HCT116 (cell line): ENCODE measurements at places on chromosomes 4 and X. TPM values are rescaled to one million over a fixed set of nuclear protein-coding genes. Genes with fewer than 3 reads are reported as not detected.
A peak's percentile ranks its signal among the peaks of the same experiment; 100 is the strongest.

GRCh38 chrX:23904096-23904495, 3.6 kb downstream of the APOO start:
- H3K4me3 ChIP-seq, result no peak overlapping the region
- H3K27ac ChIP-seq, result no peak overlapping the region
- H3K4me1 ChIP-seq, result peaks cover 30% of the 10 kb centered on the region
- DNase-seq, result no peak
- H3K27me3 ChIP-seq, result no peaks in the 10 kb centered on the region

DNA sequence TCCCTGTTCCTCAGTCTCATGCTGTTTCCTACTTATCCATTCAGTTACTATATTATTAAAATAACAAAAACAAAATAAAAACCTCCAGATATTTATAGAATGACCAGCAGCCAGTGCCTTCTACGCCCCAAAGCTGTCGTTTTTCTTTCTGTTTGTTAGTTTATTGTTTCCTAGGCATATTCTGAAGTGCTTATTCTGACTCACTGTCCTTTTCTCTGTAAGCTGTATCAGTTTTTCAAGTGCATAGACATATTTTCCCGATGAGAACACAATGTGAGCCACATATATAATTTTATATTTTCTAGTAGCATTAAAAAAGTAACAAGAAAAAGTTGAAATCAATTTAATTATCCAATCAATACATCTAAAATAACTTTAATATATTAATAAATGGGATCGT, 2158.6 kb upstream of the TENM3 start:
- no peak for DNase-seq
- no peak overlapping the region for H3K27ac ChIP-seq
- no peaks in the 10 kb centered on the region for H3K27me3 ChIP-seq
- H3K4me3 ChIP-seq, result no peak overlapping the region
- no peaks in the 10 kb centered on the region for H3K36me3 ChIP-seq
- H3K4me1 ChIP-seq, result no peaks in the 10 kb centered on the region

GRCh38 chr4:23001478-23001877, 308.7 kb downstream of the GBA3 start:
- no peak overlapping the region for H3K4me3 ChIP-seq
- H3K27me3 ChIP-seq, result no peaks in the 10 kb centered on the region
- no peak overlapping the region for H3K27ac ChIP-seq

GRCh38 chr4:144818136-144818535, 172.2 kb downstream of the HHIP start:
- H3K4me1 ChIP-seq, result no peaks in the 10 kb centered on the region
- H3K27me3 ChIP-seq, result no peaks in the 10 kb centered on the region
- H3K36me3 ChIP-seq, result no peaks in the 10 kb centered on the region
- no peak overlapping the region for H3K4me3 ChIP-seq
- no peak for DNase-seq
- H3K27ac ChIP-seq, result no peak overlapping the region

DNA sequence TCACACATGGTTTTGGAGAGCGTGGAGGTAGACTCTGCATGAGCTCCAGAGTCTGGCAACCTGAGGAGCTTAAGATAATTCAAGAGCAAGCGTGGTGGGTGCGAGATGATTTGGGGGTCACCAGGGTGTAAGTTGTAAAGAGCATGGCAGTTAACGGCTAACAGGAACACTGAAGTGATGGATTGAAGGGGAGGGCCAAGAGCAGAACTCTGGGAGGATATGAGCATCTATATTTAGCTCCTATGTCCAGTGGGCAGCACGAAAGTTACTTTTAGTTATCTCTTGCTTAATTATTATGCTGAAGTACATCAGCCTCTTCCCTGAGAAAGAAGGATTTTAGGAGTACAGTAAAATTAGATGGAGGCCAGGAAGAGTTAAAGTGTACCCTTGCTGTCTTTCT, 231.9 kb upstream of the HAND2 start:
- no peaks in the 10 kb centered on the region for H3K4me1 ChIP-seq
- no peak for DNase-seq
- no peak overlapping the region for H3K27ac ChIP-seq
- no peaks in the 10 kb centered on the region for H3K36me3 ChIP-seq
- no peak overlapping the region for H3K4me3 ChIP-seq

DNA sequence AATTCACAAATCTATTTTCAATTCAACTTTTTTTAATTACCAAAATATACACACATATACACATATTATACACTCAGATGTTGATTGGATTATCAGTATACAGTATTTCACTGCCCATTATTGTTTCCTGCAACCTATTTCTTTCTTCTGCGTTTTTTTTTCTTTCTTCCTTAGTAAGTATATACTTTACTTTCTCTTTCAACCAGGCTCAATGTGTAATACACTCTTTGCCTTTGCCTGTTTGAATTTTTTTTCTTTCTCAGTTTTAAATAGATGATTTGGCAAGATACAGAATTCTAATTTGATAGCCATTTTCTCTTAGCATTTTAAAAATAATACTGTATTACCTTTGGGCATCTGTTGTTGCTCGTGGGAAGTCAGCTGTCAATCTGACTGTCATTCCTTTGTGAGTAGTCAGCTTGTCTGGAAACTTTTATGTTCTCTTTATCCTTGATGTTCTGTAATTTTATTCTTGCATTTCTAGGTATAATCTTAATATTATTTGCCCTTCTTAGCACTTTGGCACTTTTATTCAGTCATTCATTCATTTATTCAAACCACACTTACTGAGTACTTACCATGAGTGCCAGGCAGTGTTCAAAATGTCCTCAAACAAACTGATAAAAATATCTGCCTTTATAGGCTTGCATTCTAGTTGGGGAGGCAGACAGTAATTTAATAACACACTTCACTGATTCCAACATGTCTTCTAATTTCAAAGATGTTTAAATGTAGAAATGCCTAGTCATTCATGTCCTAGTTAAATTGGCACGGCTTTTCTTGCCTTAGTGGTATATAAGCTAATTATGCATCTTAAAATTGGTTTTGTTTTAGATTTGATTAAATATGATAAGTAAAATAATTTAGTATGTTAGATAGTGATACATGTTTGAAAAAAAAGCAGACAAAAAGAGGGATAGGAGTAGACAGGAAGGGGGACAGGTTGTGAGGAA, 3.7 kb downstream of the USP38 start:
- H3K4me1 ChIP-seq, result peaks cover 22% of the 10 kb centered on the region
- no peak for DNase-seq
- H3K4me3 ChIP-seq, result no peak overlapping the region
- H3K27me3 ChIP-seq, result no peaks in the 10 kb centered on the region

GRCh38 chrX:132480581-132481203, 8.1 kb downstream of the MBNL3 start:
- no peak overlapping the region for H3K27ac ChIP-seq
- DNase-seq, result no peak
- no peaks in the 10 kb centered on the region for H3K36me3 ChIP-seq
- no peak overlapping the region for H3K4me3 ChIP-seq
- H3K4me1 ChIP-seq, result no peaks in the 10 kb centered on the region

GRCh38 chr4:110091434-110092140, 106.8 kb downstream of the ELOVL6 start:
- no peak overlapping the region for H3K4me3 ChIP-seq
- peaks cover 55% of the 10 kb centered on the region for H3K4me1 ChIP-seq
- no peaks in the 10 kb centered on the region for H3K36me3 ChIP-seq
- H3K27me3 ChIP-seq, result no peaks in the 10 kb centered on the region
- peak overlapping the region; percentile 23; the same call in 1 of the 2 replicates for H3K27ac ChIP-seq

DNA sequence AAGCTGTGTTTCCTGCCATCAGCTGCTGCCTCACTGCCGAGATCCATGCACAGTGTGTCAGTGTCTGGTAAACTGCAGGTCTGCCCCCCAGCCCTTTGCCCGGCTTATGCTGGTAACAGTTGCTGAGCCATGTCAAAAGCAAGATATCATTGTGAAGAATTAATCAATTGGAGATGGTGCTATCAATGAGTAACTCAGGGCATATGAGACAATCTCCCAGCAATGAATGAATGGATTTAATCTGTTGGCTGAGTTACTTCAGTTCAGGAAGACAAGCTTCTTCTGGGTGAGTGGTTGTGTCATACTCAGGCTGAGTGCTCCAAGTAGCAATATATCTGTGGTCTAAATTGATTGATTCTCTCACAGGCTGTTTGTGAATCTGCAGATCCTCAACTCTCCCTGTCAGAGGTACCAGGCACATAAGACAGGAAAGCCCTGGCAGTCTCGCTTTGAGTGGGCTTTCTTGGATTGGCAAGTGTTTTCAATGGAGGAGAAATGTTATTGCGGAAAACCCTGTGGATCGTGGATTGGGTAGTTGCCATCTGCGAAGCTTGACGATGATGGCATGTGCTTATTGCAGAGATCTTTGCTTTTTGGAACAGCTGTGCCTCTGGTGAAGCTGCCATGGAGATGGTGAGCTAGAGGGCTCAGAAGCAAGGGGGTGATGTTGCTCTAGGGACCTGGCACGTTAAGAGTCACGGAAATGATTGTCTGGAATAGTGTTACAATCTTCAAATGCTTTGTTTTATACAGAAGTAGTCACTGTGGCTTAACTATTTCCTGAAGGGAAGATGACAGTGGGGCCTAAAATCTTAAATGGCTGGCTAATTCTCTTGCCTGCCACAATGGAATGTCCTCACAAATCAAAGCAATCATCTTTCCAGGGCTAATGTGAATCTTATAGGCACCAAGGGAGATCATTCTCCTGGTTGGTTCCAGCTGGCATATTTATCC, 147.6 kb upstream of the TBC1D9 start:
- H3K27me3 ChIP-seq, result 0 out of 2 replicates have a peak, but pooled peaks cover 7% of the 10 kb centered on the region
- no peak overlapping the region for H3K4me3 ChIP-seq
- no peaks in the 10 kb centered on the region for H3K36me3 ChIP-seq
- H3K27ac ChIP-seq, result no peak overlapping the region
- H3K4me1 ChIP-seq, result no peaks in the 10 kb centered on the region

- H3K27me3 ChIP-seq, result 0 out of 2 replicates have a peak, but pooled peaks cover 5% of the 10 kb centered on the region
- no peak overlapping the region for H3K4me3 ChIP-seq
- no peaks in the 10 kb centered on the region for H3K36me3 ChIP-seq
- H3K4me1 ChIP-seq, result no peaks in the 10 kb centered on the region
Observed at GRCh38 chr4:77500801-77501200, 104.8 kb upstream of the CXCL13 start.

DNA sequence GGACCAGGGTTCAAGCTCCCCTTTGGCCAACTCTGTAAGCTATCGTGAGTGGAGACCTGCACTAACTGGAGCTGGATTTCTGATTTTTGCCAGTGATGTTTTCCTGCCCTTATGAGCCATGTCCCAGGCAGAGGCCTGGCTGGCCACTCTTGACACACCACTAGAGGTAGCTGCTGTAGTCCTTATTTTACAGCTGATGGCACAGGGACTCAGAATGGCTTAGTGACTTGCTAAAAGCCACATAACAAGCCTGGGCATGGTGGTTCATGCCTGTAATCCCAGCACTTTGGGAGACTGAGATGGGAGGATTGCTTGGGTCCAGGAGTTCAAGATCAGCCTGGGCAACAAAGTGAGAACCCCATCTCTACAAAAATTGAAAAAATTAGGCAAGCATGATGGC, 33.4 kb downstream of the CYTL1 start:
- no peak overlapping the region for H3K27ac ChIP-seq
- peaks cover 2% of the 10 kb centered on the region; the same call in 1 of the 2 replicates for H3K4me1 ChIP-seq
- DNase-seq, result no peak

DNA sequence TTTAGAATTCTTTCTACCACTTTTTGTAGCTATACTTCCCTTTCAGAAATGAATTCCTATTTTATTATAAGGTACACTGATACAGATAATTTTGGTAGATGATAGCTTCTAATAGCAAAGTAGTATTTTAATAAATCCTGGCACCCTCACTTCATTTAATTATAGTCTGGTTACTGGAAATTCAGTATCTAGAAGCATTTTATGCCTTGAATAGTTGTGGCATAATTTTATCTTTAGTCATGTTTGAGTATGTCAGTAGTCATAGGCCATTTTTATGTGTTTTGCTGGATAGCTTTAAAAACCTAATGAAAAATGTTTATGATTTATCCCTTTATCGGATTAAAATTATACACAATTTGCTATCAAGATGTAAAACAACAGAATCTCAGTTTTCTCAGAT, 92.3 kb downstream of the DIAPH2 start:
- no peaks in the 10 kb centered on the region for H3K27me3 ChIP-seq
- no peak overlapping the region for H3K4me3 ChIP-seq
- DNase-seq, result no peak
- no peaks in the 10 kb centered on the region for H3K36me3 ChIP-seq
- H3K4me1 ChIP-seq, result no peaks in the 10 kb centered on the region
- no peak overlapping the region for H3K27ac ChIP-seq

The LUZP4 gene
- total RNA-seq, result not detected

The ARAP2 gene
- total RNA-seq, result 13.6 TPM

The TRIML2 gene
- 6.3 TPM for total RNA-seq

The FGF13 gene
- total RNA-seq, result 0.02 TPM

The GLOD5 gene
- total RNA-seq, result not detected

The SLC9A7 gene
- total RNA-seq, result 18.6 TPM

The PDCL2 gene
- total RNA-seq, result 0.47 TPM
